LHCN-M2 (cell line): ENCODE measurements at places on chromosomes 4 and X. TPM values are rescaled to one million over a fixed set of nuclear protein-coding genes. Genes with fewer than 3 reads are reported as not detected.

Gene USP17L30
- not detected in 2 replicates for total RNA-seq

Gene MTMR8
- total RNA-seq = not detected in 2 replicates

Gene MAGEA10
- total RNA-seq = not detected in 2 replicates

Gene GRIA3
- not detected in 2 replicates for total RNA-seq

Gene NR0B1
- total RNA-seq = not detected in 2 replicates

GRCh38 chrX:25019707-25020390 lies 4.1 kb upstream of the ARX start:
- DNase-seq = no peak

GRCh38 chr4:54658252-54659093 lies 716 bp downstream of the KIT start:
- DNase-seq = peak; percentile 35

DNA sequence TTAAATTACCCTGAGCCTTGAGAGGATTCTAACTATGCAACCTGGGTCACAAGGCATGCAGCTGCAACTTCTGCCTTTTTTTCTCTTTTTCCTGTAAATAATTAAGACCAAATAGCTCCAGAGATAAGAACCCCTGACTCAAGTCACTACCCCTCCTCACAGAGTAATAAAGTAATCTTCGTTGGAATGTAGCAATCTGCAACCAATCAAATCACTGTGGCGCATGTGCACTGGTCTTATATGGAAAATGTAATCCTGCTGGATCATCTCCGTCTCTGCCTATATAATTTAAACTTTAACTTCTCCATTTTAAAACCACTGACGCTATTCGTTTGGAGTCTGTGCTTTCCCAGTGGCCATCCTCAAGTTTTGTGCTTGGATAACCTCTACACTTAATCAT lies 6.1 kb upstream of the EFHC2 start:
- DNase-seq = no peak

- no peak for DNase-seq
Measured at GRCh38 chr4:102246416-102246815, 98.9 kb downstream of the SLC39A8 start.

- DNase-seq = peak; percentile 5
Measured at GRCh38 chrX:68599256-68600152, 48.0 kb upstream of the STARD8 start.

GRCh38 chr4:145822581-145822980 lies 116.0 kb downstream of the ZNF827 start:
- no peak for DNase-seq

DNA sequence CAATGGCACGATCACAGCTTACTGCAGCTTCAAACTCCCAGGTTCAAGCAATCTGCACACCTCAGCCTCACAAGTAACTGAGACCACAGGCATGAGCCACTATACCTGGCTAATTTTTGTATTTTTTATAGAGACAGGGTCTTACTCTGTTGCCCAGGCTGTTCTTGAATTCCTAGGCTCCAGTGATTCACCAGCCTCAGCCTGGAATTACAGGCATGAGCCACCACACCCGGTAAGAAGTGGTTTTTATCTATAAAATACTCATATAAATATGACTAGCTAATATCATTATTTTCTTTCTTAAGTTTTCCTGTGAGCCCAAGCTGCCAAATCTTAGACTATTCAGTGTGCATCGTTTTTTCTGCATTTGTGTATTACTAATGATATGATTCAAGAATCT lies 4.4 kb downstream of the SCFD2 start:
- DNase-seq = no peak

GRCh38 chr4:181982437-181982836 lies 260.8 kb upstream of the TENM3 start:
- DNase-seq = no peak
